ENCODE measurements at places on chromosomes 7 and 10.

- DNase-seq = no peak
Measured at GRCh38 chr7:156932006-156932405, 17.5 kb upstream of the NOM1 start.

GRCh38 chr7:128267595-128267924 is 26.5 kb downstream of the LEP start:
- no peak for DNase-seq

DNA sequence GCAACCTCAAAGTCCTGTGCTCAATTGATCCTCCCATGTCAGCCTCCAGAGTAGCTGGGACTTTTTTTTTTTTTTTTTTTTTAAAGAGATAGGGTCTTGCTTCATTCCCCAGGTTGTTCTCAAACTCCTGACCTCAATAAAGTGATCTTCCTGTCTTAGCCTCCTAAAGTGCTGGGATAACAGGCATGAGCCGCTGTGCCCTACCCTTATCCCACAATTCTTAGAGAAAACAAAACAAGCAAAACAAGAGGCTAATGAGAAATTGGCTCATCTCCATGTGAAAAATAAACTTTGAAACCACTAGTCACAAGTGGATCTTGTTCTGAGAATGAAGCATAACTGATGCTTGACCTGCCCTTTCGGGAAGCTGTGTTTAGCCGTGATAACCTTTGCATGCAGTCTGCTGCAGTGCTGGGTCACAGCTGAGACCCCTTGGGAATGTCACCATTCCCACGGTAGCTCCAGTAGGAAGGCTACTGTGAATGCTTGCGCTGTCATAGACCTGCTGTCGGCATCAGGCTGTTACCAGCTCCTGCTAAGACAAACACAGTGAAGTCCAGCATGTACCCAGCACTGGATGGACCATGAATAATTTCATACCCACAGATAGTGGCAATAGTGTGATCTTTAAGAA is 290.7 kb upstream of the KIAA1217 start:
- DNase-seq = no peak

DNA sequence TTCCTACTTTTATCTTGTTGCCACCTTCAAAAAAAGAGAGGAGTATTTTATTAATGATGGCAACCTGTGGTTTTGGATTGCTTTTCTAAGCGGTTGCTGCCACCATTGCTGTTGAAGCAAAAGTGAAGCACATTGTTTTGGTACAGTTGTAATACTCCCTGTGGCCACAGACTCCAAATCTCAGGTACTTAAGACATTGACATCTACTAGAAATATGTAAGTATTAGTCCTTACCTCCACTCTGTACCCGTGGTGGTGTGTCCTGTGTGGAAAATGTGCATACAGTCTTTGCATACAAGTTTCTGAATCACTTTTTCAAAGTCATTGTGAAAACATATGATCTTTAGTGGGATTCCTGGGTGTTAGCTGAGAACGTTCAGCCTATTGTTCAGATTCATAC is 85.7 kb downstream of the ANLN start:
- no peak for DNase-seq

- no peak for DNase-seq
Measured at GRCh38 chr10:58919927-58920654, 256.4 kb upstream of the PHYHIPL start.

GRCh38 chr7:92466682-92467081 is 11.1 kb downstream of the ERVW-1 start:
- no peak for DNase-seq

DNA sequence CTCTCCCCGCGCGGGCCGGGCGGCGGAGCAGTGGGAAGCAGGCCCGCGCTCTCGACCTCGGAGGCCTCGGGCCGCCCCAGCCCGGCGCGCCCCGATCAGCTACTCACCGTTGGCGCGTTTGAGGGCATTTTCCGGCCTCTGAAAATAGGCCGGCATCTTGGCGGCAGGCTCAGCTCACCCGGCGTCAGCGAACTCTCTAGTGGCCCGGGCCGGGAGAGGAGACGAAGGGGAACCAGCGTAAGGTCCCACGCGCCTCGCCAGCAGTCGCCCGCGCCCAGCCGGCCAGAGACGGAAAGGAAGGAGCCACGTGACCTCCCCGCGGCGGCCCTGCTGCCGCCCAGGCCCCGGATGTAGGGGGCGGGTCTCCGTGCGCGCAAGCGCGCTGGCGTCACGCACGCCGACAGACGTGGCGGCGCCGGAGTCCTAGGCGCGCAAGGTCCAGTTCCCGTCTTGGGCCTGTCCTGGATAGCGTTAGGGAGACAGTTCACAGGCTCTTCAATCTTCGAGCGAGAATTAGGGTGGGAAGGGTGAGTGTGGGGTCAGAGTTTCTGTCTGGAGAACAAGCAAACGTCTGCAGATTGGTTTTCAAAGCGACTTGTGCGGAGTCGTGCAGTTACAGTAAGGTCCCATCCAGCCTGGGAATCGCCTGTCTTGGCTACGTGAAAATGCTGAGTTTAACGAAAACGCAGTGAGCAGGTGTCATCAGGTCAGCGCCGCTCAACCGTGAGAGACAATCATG is at the start of gene EIF3A:
TSS of gene EIF3A (minus strand) at position 297 of the 739 bp plus-strand sequence. CDS start at position 156, 141 bp downstream.
- peak; percentile 48 for DNase-seq

GRCh38 chr10:98353170-98353569 is 61.8 kb downstream of the PYROXD2 start:
- DNase-seq = no peak

DNA sequence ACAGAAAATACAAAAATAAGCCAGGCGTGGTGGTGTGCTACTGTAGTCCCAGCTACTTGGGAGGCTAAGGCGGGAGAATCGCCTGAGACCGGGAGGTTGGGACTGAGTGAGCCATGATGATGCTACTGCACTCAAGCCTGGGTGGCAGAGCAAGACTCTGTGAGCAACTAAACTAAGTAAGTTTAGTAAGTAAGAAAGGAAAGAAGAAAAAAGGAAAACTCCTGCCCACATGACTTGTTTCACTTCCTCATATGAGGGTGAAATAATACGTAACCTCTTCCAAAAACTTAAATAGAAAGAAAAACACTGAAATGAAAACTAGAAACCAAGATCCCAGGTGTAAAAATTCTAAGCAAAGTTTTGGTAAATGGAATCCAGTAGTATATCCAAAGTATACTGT is 79.6 kb downstream of the LARP4B start:
- DNase-seq = no peak

DNA sequence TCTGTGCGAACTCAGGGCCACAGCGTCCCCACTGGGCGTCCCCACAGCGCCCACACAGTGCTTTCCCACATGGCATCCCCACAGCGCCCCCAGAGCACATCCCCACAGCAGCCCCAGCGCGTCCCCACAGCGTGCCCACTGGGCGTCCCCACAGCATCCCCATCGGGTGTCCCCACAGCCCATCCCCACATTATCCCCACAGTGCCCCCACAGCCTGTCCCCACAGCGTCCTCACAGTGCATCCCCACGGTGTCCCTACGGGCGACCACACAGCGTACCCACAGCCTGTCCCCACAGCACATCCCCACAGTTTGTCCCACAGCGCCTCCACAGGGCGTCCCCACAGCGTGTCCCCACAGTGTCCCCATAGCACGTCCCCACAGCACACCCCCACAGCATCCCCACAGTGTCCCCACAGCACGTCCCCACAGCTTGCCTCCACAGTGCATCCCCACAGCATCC is 131.6 kb downstream of the ACTR3B start:
- DNase-seq = no peak

DNA sequence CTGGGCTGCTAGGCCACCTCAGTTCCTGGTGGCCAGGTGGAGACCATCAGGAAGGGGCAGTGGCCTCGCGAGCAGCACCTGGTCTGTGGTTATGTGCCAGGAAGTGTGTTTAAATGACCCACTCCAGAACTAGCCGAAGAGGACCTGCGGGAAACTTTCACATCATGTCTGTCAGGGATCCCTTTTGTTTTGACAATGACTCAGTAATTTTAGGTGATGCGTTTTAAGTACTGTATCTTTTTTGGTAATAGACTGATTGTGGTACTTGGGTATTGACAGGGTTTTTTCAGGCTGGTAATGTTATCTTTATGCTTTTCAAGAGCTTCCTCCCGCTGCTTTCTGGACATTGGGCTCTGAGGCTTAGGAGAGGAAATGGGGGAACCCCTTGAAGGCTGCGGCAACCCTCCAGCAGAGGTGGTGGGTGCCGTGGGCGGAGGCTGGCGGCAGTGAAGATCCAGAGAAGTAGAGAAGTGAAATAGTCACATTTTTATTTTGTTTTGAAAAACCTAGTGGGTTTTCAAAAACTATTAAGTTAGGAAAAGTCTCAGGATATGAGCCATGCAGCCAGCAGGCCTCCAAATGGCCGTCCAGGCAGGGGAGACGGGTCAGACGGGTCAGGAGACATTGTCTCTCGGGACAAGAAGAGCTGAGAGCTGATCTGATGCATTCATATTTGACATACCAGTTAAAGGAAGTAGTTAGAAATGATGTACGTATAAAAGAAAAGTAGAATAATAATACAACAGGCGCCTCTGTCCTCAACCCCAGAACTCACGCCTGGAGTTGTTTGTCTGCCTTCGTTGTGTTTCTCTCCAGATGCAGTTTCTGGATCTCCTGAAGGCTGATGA is 27.7 kb downstream of the PPP2R2D start:
- no peak for DNase-seq

- no peak for DNase-seq
Measured at GRCh38 chr10:77546042-77546441, 91.6 kb downstream of the KCNMA1 start.

- no peak for DNase-seq
Measured at GRCh38 chr7:153509768-153510167, 542.4 kb upstream of the DPP6 start.

- DNase-seq = no peak
Measured at GRCh38 chr10:124356701-124357560, 61.8 kb downstream of the OAT start.

- no peak for DNase-seq
Measured at GRCh38 chr10:78318305-78318704, 284.6 kb downstream of the RPS24 start.

- DNase-seq = no peak
Measured at GRCh38 chr10:24213266-24213665, 4.3 kb downstream of the KIAA1217 start.

DNA sequence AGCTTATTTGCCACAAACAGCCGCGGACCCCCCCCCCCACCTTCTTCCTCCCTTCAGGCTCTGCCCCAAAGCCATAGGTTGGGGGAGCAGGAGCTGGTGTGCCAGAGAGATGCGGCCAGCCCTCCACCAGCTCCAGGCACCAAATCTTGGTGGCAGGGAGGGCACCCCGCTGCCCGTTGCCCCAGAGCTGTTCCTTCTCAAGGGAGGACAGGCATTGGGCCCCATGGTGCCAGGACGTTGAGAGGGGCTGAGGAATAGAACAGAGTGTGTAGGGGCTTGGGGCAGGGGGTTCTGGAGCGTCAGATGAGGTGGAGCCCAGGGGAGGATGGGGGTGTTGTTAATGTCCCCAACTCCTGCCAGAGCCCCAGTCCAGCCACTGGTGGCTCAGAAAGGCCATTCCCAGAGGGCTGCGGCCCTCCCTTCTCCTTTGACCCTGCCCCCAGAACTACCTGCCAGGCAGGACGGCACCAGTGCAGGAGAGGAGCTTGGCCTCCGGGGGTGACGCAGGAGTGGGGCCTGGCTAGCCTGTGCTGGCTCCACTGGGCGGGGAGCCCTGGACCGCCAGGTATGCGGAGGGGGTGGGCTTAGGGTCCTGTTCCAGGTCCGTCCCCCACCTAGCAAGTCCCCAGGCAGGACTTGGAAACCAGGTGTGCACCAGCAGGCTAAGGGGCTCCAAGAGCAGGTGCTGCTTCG is 10.0 kb upstream of the SEC24C start:
- no peak for DNase-seq

GRCh38 chr7:82506702-82507101 is 63.1 kb upstream of the CACNA2D1 start:
- DNase-seq = no peak

GRCh38 chr10:62050893-62051433 is 149.5 kb downstream of the ARID5B start:
- no peak for DNase-seq

GRCh38 chr10:30828680-30829079 is 199.1 kb upstream of the LYZL2 start:
- no peak for DNase-seq

GRCh38 chr7:95628831-95629439 is 32.6 kb upstream of the PDK4 start:
- no peak for DNase-seq
